ENCODE measurements at places on chromosomes 16 and 17. TPM values are rescaled to one million over a fixed set of nuclear protein-coding genes. Genes with fewer than 3 reads are reported as not detected.

DNA sequence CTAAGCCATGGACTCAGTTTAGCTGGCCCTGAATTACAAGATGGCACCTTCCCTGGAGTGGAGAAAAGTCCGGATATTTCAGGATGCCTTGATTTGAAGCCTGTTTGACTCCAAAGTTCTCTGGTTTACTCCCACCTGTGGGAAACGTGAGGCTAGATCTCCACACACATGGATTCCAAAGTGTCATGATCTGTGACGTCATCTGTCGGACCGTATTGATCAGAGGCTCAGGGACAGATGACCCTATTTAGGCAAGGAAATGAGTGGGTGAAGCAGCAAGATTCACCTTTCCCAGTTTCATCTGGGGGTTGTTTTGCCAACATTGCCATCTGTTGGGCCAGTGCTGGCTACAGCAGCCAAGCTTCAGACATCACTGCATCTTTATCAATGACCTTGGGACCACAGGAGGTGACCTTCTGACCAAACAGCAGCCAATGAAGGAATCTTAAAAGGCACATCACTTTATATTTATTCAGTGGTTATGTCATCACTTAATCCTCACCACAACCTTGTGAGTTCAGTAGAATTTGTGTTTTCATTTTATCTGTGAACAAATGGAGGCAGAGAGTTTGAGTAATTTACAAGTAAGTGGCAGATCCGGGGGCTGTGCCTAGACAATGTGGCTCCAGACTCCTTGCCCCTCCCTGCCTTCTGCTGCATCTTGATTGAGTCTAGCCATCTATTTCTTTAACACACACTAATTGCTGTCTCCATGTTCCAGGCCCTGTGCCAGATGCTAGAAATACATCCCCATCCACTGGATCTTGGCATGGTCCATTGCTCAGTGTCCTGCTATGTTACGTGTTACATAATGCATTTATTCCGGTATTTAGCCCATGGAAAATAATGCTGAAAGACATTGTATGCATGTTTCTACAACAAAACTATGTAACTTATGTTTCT, 1.5 kb upstream of the CDH13 start:
- no peak for DNase-seq

The EPOP gene
- 6.1 TPM for total RNA-seq

The PRPSAP2 gene
- 58.0 TPM for total RNA-seq

DNA sequence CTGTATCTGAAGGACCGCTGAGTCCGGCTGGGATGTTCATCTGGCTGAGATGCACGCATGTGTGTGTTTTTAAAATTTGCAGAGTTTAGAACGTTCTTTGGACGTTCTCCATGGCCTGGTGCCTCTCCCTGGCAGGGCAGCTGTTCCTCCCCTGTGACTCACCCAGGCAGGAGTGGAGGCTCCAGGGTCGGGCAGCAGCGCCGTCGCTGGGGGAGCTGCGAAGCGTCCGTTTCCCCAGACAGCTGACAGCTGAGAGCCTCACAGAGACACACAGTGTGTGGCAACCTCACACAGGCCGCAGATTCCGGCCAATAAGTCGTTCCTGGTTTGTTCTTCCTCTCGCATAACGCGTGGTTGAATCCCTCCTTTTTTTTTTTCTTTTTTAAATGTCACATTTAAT, 80.6 kb downstream of the OR1D5 start:
- peak; percentile 20 for DNase-seq

DNA sequence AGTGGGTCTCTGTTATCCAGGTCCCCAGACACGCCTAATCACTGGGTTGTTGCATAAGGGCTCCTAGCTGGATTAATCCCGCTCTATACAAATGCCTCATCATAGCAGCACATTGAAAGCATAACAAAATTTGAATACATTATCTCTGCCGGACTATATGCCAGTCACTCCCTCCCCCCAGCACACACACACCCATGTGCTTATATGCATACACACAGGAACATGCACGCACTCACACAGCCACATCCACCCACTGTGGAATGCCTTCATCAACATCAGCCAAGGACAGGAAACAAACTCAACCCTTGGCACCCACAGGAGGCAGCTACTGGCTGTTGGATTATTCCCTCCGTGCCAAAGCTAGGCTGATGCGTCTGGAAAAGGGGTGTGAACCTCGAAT, 3.5 kb upstream of the CDH13 start:
- DNase-seq: no peak

- DNase-seq: no peak
Measured at GRCh38 chr17:16122697-16123434, 92.5 kb downstream of the NCOR1 start.

DNA sequence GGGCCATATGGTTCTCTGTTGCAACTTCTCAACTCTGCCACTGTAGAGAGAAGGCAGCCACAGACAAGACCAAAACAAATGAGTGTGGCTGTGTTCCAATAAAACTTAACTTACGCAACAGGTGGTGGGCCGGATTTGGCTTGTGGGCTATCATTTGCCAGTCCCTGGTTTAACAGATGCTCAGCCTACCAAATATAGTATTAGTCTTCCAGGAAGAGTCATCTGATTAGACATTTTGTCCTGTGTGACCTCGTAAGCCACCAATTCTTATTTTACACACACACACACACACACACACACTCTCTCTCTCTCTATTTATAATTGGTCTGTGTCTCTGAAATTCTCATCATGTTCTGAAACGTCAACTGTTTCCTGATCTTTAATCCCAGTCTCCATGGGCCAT, 245.9 kb downstream of the XYLT1 start:
- DNase-seq: no peak

DNA sequence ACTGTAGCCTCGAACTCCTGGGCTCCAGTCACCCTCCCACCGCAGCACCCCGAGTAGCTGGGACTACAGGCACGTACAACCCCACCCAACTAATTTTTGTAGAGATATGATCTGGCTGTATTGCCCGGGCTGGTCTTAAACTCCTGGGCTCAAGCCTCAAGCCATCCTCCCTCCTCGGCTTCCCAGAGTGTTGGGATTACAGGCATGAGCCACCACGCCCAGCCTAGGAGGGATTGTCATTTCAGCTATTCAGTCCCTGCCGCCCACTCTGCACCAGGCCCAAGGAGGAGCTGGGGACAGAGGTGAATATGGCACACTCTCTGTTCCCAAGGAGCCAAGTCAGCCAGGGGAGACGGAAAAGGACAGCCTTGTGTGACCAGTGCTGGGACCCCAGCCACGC, 256.2 kb downstream of the PARN start:
- no peak for DNase-seq

The ST6GALNAC1 gene
- total RNA-seq: not detected

DNA sequence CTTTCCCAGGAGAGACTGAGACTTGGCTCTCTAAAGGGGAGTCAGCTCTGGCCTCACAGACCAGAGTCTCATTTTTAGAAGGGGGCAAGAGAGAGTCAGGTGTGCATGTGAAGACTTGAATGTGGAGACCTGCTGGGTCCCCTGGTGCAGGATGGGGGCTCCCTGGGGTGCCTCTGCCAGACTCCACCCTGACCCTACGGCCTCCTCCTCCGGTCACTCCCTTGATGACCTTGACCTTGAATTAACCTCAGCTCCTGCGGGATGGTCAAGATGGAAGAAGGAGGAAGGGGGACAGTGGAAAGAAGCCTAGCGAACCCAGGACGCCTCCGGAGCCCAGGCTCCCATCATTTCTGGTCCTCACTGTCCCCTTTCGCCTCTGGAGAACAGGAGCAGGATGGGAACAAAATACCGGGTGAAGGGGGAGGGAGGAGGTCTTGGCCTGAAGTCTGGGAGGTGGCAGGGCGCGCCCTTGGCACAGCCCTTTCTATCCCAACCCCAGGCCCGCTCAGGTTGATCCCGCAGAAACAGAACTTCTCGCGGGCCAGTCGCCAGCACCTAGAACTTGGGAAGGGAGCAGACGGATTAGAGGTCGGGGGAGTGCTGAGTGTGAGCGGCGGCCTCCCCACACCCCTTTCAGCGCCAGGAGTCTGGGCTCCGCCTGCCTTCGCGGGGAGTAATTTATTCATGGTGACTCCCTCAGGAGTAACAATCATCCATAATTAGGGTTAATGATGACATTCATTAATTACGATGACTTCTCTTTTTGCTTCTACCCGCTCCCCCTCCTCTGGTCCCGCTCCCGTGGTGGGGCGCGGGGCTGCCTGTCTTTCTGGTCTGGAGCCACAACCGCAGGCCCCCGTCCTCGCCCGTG, 1.6 kb downstream of the STAC2 start:
- DNase-seq: no peak

The MT1F gene
- 26.1 TPM for total RNA-seq

The KRT33A gene
- total RNA-seq: not detected

The NDUFB10 gene
- 192 TPM for total RNA-seq

GRCh38 chr17:50482516-50482915, 3.9 kb downstream of the RSAD1 start:
- DNase-seq: peak; percentile 94

The FBF1 gene
- total RNA-seq: 9.7 TPM

The AIPL1 gene
- total RNA-seq: 0.57 TPM

The PLEKHG4 gene
- 13.9 TPM for total RNA-seq

GRCh38 chr17:7111784-7112509, 2.7 kb downstream of the ASGR2 start:
- DNase-seq: no peak

The DRC7 gene
- not detected for total RNA-seq

- no peak for DNase-seq
Measured at GRCh38 chr16:56294579-56294978, 103.3 kb downstream of the GNAO1 start.

DNA sequence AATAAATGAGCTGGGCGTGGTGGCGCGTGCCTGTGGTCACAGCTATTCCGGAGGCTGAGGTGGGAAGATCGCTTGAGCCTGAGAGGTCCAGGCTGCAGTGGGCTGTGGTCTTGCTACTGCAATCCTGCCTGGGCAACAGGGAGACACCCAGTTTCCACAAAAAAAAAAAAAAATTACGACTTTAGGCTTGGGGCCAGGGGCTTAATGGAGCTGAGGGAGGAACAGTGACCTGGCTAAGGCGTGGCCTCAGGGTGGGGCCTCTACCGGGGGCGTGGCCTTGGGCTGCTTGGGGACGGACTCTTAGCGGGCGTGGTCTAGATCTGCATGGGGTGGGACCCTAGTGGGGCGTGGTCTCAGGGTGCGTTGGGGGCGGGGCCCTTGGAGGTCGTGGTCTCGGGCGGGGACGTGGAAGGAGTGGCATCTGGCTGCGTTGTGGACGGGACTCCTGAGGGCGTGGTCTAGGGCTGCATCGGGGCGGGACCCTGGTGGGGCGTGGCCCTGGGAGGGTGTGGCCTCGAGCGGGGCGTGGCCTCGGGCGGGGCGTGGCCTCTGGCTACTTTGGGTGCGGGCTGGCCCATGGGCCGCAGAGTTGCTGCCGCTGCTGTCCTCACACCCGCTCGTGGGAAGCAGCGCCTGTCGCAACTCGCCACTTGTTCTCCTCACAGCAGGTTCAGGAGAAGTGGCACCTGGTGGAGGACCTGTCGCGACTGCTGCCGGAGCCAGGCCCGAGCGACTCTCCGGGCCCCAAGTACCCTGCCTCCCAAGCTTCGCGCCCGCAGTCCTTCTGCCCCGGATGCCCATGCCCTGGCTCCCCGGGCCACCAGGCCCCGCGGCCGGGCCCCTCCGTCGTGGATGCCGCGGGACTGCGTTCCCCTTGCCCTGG, 5.8 kb upstream of the C17orf99 start:
- DNase-seq: peak; percentile 100

The ZNF75A gene
- total RNA-seq: 42.4 TPM

DNA sequence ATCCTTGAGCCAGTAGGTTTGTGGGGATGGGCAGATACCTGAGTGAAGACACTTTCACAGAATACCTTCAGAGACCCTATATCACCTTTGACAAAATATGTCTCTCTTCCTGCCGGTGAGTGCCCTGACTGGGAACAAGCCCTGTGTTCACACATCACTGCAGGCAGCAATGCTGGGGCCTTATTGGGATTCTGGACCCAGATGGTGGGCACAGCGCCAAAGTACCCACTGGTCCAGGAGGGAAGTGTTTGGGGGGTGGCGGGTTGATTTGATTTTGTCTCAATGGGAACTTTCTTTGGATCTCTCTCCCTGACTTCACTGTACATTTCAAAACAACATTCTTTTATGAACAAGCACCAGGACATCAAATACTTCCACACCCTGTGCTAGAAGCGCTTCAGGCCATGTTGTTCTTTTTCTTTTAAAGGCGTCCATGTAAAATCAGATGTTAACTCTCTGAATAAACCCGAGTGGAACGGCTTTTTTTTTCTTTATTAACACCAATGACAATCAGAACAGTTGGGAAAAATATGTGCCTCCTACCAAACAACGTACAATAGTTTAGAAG, 62.4 kb upstream of the AKTIP start:
- DNase-seq: no peak

The NPEPPS gene
- total RNA-seq: 116 TPM

The KRTAP2-3 gene
- total RNA-seq: not detected

GRCh38 chr16:14371778-14372431, 258.2 kb downstream of the PARN start:
- peak; percentile 51 for DNase-seq

The NRN1L gene
- total RNA-seq: 2.7 TPM

DNA sequence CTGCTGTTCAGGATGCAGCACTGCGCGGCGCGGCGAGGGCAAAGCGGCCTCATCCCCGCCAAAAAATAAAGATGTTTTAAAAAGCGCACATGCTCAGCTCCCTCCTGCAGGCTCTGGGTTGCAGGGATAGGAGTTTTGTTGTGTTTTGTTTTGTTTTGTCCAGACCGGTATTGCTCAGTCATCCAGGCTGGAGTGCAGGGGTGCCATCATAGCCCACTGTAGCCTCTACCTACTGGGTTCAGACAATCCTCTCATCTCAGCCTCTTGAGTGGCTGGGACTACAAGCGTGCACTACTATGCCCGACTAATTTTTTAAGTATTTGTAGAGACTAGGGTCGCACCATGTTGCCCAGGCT, 636 bp downstream of the WWOX start:
- DNase-seq: no peak

The C16orf54 gene
- total RNA-seq: not detected

- no peak for DNase-seq
Measured at GRCh38 chr16:75458029-75458428, 6.5 kb downstream of the TMEM170A start.

The UNC45B gene
- 0.22 TPM for total RNA-seq

Data from H9 (cell line).